ENCODE measurements at places on chromosomes 5 and 9.

- DNase-seq = no peak
Measured at GRCh38 chr9:125844611-125845010, 97.4 kb downstream of the PBX3 start.

- no peak for DNase-seq
Measured at GRCh38 chr9:82191082-82191770, 202.7 kb downstream of the SPATA31D1 start.

GRCh38 chr5:9898319-9898718 lies 268.2 kb upstream of the TAS2R1 start:
- DNase-seq = no peak

DNA sequence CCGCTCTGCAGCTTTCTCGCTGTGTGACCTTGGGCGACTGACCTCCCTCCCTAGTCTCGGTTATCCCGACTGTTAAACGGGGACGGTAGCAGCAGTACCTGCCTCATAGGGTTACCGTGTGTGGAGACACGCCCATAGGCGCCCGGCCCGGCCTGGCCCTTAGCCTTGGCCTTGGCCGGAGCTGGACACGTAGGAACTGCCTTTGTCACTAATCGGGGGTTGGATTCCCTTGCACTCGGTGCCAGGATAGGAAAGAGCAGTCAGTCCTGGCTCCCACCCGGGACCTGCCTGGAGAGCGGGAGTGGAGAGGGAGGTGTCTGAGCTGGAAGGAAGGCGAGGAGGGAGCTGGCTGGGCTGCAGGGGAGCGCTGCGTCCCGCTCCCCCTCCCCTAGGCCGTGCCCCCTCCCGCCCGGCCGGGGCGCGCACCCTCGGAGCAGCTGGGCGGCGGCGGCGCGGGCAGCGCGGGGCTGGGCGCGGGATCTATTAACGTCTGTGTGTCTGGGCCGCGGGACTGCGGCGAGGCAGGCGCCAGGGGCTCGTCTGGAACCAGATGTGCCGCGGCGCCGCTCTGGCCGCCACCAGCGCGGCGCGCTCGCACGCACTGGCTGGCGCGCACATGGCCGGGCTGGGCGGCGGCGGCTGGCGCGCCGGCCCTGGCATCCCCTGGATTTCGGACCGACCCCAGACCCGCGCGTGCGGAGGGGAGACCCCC lies 31.7 kb downstream of the PRRX2 start:
- DNase-seq = no peak

GRCh38 chr9:23643656-23644258 lies 182.3 kb downstream of the ELAVL2 start:
- no peak for DNase-seq

DNA sequence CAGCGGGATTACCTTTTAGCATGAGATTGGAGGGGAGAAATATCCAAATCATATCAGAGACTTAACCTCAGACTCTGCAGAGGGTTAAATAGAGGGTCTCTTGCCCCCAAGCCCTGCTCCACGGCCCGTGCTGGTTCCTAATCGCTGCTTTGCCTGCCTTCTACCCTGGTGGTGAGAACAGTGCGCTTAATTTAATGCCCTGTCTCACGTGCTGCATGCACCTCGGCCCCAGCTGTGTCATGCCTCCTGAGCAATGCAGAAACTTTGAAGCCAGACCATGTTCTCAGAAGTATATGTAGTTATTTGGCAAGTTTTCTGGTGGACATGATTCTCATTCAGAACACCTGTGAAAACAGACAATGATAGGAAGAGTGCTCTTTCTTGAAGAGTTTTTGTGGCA lies 1.4 kb downstream of the OTULIN start:
- peak; percentile 65 for DNase-seq

GRCh38 chr5:141701360-141702119 lies 19.5 kb upstream of the ARAP3 start:
- no peak for DNase-seq

- no peak for DNase-seq
Measured at GRCh38 chr9:92804727-92805126, 40.1 kb upstream of the BICD2 start.

- DNase-seq = no peak
Measured at GRCh38 chr5:129345213-129345924, 114.7 kb upstream of the ADAMTS19 start.

- DNase-seq = no peak
Measured at GRCh38 chr5:79898611-79899010, 92.5 kb downstream of the MTX3 start.

GRCh38 chr5:96651047-96651446 lies 11.1 kb upstream of the CAST start:
- DNase-seq = no peak

DNA sequence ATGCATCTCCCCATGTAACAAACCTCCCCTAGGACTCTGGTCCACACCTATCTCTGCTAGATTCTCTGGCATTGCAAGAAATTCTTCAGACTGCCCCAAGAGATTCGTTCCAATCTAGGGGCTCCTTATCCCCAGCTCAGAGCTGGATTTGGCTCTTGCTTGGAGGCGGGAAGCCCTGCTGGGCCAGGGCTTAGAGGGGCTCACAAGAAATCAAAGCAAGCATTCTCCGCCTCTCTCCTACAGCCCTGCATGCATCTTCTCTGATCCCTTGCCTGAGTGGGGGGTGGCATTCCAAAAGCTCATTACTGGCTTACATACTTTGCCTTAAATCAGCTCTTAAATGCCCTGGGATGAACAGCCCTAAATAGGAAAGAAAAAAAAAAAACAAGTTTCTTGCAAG lies 75.8 kb downstream of the KCNIP1 start:
- no peak for DNase-seq

- no peak for DNase-seq
Measured at GRCh38 chr5:73663860-73664240, 37.9 kb downstream of the ARHGEF28 start.

GRCh38 chr9:89732939-89733324 lies 128.1 kb downstream of the GADD45G start:
- no peak for DNase-seq

GRCh38 chr5:123035918-123036390 lies 571 bp downstream of the PPIC start:
- no peak for DNase-seq

GRCh38 chr9:116160676-116161571 lies 7.3 kb downstream of the PAPPA start:
- no peak for DNase-seq

DNA sequence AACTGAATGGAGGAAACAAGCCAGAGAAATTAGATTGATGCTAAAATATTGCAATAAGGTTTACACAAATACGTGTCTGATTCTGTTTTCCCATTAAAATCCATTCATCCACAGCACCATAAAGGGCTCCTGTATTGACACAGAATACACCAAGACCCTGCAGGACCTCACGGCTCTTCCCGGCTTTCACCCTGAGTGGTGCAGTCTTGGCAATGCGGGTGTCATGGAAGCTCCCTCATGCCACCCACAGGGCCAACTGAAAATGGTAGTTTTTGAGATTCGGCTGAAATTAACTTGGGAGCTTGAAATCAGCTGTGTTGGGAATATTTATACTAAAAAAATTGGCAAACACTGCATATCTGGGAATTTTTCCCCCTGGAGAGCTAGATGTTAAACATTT lies 17.3 kb upstream of the EXOC3 start:
- peak; percentile 20 for DNase-seq

GRCh38 chr5:97547999-97548738 lies 365.1 kb upstream of the RIOK2 start:
- peak; percentile 33 for DNase-seq

GRCh38 chr5:73592551-73592950 lies 27.0 kb downstream of the UTP15 start:
- DNase-seq = no peak

GRCh38 chr5:116440457-116441001 lies 134.1 kb downstream of the SEMA6A start:
- no peak for DNase-seq

- DNase-seq = no peak
Measured at GRCh38 chr5:120164986-120165385, 299.1 kb upstream of the PRR16 start.

DNA sequence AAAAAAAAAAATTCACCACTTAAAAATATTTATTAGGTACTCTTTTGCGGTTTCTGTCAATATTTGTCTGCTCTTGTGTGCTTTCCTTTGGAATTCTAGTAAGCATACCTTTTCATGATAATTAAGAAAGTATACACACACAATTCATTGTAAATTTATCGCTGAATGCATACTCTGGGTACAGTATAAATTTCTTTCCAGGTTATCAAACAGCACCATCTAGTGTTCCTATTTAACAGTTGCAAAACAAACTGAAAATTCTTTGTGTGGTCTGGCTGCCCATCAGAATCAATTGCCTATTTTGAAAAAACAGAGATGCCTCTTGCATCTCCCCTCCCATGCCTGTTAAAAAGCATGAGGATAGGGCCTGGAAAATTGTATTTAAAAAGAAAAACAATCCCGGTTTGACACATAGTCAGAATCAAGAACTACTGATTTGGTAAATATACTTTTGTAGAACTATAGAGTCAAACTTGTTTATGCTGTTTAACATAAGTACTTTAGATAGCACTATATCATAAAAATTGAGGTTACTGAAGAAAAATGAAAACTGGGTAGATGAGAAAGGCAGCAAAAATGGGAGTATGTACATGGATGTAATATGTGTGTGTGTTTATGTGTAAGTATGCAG lies 16.2 kb downstream of the PGGT1B start:
- DNase-seq = no peak

GRCh38 chr5:94807985-94808384 lies 189.5 kb downstream of the SLF1 start:
- DNase-seq = no peak

DNA sequence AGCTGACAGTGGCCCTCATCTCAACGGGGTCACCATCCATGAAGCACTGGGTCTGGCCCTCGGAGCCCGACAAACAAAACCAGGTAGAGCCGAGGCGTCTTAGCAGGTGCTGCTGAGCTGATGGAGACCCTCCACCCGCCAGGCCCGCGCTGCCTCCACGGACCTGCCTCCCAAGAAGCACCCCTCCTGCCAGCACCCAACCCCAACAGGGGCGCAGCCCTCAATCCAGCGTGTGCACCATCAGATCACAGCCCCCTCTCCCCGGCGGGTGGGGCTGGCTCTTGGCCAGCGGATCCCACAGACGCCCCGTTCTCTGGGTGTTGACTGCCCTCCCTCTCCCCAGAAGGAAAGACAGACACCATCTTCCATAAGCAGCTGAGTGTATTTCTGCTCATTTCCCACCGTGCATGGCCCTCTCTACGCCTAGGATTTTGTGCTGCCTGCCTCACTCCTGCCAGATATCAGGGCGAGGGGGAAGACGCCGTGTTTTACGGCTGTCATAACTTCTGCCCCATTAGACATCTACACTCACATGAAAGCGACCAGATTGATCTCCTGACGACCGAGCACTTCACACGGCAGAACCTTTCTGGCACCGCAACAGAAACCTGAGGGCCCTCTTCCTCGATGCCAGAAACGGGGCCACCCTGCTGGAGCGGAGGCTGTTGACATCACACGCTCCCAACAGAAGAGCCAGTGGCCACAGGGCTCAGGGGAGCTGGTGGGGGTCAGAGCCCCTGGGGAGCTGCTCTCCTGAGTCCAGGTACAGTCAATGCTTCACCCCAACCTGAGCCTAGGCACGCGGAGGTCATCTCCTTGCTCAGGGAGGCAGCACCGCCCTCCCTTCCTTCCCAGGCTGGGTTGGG lies 12.4 kb downstream of the NACC2 start:
- no peak for DNase-seq

- DNase-seq = no peak
Measured at GRCh38 chr5:32443145-32443540, 1.4 kb downstream of the ZFR start.

- no peak for DNase-seq
Measured at GRCh38 chr9:123893831-123894460, 36.0 kb downstream of the DENND1A start.

DNA sequence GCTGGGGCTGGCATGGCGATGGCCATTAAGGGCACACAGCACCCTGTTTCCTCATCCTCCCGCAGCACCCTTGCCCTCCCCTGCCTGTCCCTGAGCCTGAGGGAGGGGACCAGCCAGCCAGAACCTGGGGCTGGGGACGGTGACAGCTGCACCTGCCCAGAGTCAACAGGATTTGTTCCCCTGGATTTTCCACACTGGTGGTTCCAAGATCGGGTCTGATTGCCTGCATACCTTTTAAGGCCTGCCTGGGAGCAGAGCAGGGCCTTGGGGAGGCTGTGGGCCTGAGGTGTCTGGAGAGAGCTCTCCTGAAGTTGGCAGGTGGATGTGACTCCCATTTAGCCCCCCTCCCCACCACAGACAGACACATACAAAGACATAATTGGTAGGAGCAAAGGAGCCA lies 61.0 kb upstream of the C5orf58 start:
- DNase-seq = no peak

- DNase-seq = no peak
Measured at GRCh38 chr9:108751369-108751768, 104.4 kb downstream of the ACTL7B start.

- DNase-seq = no peak
Measured at GRCh38 chr5:53915120-53915519, 354.7 kb downstream of the NDUFS4 start.

DNA sequence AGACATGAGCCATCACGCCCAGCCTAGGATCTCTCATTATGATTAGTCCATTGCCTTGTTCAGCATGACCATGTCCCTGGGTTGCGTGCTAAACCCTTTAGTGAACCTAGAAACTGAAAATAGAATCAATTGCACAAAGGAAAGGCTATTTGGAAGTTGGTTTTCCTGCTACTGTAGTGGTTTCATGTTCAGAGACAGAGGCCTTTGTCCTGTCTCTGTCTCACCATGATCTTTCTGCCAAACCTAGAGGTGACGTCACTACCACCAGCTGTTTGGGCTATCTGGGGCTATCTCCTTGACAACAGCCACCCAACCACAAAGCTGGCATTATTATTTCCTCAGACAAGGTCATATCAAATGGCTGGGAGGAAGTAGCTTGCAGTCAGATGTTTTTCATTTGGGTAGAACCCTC lies 4.0 kb upstream of the CDK5RAP2 start:
- DNase-seq = peak; percentile 72

GRCh38 chr5:51227963-51228470 lies 155.2 kb upstream of the ISL1 start:
- DNase-seq = no peak

DNA sequence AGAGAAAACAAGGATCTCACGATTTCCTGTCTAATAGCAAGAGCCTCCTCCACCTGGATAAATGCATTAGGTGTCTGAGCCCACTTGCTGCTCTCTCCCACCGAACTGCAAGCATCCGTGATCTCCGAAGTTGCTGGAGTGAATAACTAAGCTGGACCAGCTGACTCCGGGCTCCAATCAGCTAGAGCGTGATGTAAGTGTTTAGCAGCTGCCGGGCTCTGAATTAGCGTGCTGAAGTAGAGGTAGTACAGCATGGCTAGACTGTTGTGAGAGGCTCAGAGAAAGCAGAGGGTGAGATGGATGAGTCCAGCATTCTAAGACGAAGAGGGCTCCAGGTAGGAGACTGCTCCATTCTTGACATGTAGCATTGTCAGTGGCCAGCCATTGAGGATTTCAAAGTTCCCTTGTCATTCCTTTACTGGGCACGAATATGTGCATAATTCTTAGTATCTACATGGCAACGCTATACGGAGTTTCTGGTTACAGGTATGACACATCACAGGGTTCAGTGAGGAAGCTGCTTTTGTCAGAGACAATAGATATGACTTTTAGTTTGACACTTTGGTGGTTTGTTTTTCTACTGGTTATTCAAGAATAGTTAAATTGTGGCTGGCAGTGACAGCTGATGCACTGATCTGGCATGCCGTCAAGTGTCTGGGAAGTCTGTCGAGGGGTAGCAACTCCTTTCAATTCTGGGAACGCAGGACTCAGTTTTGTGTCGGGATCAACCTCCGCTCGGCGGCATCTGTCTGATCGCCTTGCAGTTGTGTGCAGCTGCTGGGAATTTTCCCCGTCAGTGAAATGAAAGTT lies 232.6 kb downstream of the MAST4 start:
- peak; percentile 68 for DNase-seq

GRCh38 chr9:16561121-16561520 lies 309.3 kb downstream of the BNC2 start:
- DNase-seq = no peak

- no peak for DNase-seq
Measured at GRCh38 chr5:1089621-1090040, 22.2 kb downstream of the SLC12A7 start.
